Stimulated activated CD4-positive, alpha-beta T cell treated with anti-CD3 and anti-CD28 coated beads, Interleukin-1b, Interleukin-23, amount 100 ng/mL, for 24 hours (primary cell): ENCODE measurements at places on chromosomes 2 and 18.
A peak's percentile ranks its signal among the peaks of the same experiment; 100 is the strongest.

DNA sequence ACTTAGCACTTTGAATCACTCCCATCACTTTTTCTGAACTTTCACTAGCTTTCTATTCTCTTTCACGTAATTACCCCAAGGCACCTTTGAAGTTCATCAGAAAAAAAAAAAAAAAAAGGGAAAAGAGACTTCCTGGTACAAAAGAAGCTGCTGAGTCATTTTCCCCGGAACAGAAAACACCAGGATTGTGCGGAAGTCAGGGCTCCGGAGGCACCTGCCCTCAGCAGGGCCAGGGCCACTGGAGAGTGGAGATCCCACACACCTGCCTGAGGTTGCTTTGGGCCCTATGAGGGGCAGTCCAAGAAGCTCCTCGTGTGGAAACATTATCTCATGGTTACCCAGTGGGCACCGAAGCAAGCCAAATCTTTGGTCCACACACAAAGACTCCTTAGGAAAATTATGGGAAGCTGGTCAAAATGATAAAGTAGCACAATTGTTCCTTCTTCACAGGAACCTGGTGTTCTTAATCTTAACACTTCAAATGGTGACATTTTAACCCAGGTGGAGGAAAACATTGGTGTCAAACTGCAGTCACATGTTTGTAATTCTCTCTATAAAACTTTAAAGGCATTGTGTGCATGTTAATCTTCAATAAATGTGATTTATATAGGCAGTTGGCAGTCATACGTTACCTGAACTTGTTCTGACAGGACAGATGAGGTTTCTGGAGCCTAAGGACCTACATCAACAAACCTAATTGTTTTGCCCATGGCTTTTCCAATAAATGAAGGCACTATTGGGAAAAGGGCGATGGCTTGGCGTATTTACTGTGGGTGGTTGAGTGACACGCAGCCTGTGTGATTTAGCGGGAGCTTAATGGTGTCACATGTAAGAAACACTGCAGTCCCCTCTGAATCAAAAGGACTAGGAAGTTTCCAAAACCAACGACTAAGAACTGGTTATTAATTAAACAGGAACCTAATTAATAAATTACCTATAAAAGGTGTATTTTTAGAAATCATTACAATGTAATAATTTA lies 23.4 kb upstream of the FAM110C start:
- no peak for DNase-seq

GRCh38 chr2:227657199-227657845 lies 9.3 kb upstream of the SCYGR5 start:
- DNase-seq = no peak

DNA sequence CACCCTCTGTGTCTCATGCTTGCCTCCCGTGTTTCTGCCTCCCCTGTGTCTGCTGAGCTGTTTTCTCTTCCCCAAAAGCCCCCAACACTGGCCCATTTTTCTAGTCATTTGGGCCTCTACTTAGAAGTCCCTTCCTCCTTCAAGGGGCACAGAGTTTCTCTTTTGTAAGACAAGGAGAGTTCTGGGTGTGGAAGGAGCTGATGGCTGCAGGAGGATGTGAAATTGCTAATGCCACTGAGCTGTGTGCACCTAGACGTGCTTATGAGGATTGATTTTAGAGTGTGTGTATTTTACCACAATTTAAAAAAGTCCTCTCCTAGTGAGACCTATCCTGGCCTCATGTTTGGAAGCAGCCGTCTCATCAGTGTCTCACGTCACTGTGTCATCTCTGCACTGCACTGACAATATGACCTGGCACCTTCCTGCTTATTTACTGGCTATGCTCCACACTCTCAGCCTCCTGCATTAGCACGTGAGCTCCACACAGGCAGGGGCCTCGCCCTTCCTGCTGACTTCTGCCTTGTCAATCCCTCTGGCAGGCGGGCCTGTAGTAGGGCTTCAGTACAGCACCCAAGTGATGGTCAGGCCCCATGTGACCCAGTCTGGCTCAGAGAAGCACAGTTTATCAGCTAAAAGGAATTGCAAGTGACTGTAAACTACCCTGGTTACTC lies 8.0 kb upstream of the MBP start:
- no peak for DNase-seq

DNA sequence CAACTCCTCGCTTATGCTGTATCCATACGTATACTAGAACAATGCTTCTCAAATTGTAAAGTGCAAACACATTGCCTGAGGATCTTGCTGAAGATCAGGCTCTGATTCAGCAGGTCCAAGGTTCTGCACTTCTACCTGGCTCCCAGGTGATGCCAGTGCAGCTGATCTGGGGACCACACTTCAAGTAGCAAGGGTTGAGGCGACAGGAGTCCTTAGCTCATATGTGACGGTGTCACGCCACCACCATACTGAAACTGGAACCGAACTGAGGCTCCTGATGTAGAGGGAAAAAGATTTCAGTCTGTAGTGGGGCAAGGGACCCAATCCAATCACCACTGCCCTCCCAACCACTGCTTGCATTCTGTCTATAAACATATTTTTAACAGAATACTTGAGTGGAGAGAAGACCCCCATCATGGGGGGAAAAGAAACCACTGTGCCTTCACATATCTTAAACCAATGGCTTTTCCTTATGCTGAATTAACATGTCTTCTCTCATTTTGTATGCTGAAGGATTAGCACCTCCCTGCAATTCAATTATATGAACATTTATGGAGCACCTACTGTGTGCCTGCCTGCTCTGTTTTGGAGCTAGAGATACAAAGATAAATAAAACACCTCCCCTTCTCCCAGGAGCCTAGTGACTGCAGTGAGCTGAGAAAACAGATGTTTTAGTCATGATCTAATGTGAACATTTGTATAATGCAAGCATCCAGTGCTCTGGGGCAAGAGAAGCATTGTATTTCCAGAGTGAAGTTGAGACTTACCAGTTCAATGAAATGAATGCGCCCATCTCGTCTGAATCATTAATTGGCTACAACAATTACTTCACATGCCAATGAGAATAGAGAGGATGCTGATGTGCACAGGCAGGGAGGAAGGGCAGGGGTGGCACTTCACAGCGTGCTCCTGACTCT lies 6.6 kb upstream of the ASAP2 start:
- no peak for DNase-seq

DNA sequence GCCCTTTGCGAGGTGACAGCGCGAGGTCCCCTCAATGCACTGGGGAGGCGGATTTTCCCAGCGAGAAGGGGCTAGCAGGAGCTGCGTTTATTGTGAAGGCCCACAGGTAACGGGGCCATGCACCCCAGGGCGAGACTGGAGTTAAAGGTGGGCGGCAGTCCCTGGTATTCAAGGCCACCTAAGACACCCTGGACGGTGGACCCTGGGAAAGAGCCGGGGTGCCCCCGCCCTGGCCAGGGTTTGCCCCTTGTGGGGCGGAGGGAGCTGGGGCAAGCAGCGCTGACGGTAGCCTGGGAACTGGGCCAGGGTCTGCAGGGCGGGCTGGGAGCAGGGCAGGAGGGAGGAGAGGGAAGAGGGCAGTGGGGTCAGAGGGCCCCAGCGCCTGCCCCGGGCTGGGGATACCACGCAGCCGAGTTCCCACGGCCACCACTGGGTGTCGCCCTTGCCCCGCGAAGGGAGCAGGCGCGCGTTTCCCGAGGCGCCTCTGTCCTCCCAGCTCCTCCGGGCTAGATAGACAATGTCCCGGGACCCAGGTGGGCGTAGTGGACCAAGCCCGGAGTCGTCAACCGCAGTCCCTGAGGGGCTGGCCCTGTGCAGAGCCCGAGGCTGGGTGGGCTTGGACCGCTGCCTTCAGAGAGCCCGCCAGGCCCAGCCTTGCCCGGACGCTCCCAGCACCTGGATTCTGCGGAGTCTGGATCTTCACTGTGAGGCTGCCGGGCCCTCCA lies 80.2 kb downstream of the SMAD4 start:
- DNase-seq = peak; percentile 73

- peak; percentile 46 for DNase-seq
Observed at GRCh38 chr18:44758861-44759631, 78.4 kb downstream of the SETBP1 start.

- no peak for DNase-seq
Observed at GRCh38 chr18:21265971-21266673, 24.1 kb downstream of the GREB1L start.

GRCh38 chr2:167905668-167906067 lies 341.7 kb downstream of the STK39 start:
- DNase-seq = no peak

- DNase-seq = no peak
Observed at GRCh38 chr2:42922790-42923579, 130.6 kb upstream of the HAAO start.

DNA sequence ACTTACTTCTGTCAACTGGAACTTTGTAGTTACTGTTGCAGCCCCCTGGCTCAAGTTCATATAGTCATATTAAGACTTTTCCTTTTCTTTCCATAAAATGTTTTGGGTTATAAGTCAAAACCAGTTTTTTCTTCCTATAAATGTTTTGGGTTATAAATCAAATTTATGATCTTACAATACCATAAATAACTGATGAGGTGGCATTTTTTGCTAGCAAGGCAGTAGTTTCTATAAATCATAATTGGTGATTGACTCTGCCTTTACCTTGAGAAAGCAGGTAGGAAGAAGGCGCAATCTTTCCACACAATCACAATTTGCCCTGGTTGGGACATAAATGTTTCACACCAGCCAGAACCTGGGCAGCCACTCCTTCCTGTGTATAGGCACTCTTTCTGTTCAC lies 5.1 kb upstream of the DYTN start:
- DNase-seq = no peak

DNA sequence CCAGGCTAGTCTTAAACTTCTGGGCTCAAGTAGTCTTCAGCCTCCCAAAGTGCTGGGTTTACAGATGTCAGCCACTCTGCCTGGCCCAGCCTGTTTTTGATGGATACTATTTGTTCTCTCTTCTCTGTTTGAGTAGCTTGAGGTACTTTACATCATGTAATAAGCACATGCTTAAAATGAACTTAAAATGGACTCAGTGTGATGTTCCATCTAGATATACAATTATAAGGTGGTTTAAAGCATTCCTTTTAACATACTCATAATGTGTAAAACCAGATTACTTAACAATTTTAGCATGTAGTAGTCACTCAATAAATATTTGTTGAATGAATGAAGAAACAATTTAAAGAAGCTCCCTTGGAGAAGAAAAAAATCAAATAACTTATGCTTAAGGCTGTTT lies 9.6 kb downstream of the PTPRM start:
- DNase-seq = no peak

DNA sequence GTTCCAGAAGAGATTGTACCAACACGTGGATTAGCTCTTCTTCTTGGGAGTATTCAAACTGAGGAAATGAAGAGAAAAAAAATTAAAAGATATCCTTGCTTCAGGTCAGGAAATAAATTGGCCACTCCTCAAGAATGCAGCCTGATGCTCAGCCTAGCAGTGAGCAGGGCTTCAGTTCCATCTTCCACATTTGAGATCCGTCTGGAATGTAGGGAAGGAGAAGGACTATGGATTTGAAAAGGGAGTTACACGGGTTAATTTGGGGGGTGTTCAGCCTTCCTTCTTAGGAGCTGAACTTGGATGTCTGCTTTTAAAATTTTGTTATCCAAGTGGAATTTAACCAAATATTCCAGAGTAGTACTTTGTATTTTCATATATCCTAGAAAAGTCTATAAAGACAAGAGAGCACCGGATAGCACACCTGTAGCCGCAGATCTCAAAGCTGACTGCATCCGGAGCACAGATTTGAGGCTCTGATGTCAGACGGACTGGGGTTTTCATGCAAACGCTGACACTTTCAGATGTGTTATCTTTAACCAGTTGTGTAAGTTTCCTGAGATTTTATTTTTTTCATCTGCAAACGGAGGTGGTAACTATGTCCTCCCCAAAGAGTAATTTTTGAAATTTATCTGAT lies 99.3 kb downstream of the COPS8 start:
- no peak for DNase-seq

DNA sequence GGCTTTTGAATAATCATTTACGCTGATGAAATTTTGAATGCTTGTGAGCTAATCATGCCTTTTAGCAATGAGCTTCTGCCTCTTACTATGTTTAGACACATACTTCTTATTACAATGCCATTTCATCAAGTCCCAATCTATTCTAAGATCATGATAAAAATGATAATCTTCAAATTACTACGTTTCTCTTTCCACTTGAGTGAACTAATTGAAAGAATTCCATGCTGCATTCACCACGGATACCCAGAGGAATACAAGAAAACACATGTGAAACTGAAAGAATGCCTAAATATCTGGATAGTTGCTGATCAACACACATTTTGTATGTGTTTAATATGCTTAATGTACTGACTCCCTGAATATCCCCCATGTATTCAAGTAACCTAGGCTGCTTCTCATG lies 62.3 kb downstream of the LRRTM4 start:
- no peak for DNase-seq

GRCh38 chr2:54704688-54705605 lies 18.5 kb upstream of the EML6 start:
- DNase-seq = no peak

GRCh38 chr2:178110681-178111080 lies 1.6 kb upstream of the RBM45 start:
- no peak for DNase-seq

GRCh38 chr2:36410681-36411080 lies 55.1 kb downstream of the CRIM1 start:
- DNase-seq = no peak
